ENCODE measurements at places on chromosomes 6 and 20.

DNA sequence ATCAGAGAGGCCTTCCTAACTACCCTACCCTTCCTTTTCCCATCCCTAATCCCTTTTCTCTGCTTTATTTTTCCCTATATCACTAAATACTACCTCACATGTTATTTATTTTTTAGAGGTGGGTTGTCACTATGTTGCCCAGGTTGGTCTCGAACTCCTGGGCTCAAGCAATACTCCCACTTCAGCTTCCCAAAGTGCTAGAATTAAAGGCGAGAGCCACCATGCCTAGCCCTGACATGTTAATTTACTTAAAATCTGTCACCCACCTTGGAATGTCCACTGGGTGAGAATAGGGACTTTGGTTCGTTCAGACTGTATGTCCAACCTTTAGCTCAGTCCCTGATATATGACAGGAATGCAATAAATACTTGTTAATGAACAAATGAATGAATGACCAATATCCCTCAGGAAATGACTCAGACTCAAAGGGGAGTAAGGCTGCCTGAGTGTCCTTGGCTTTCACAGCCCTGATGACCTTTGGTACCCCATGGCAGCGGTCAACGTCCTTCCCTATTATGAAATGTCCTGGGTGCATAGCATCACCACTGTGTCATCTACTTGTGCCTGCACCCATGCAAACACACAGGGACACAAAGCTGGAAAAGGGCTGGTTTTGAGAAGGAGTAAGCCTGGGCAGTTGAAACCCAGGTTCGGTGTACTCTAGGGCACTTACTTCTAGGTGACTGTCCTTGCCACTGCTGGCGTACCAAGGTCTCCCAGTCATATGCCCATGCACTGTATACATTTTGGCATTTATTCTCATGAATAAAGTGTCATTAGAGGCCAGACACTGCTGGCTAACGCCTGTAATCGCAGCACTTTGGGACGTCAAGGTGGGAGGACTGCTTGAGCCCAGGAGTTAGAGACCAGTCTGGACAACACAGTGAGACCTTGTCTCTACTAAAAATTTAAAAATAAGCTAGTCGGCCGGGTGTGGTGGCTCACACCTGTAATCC is 26.5 kb downstream of the BCL2L1 start:
- DNase-seq, result no peak

GRCh38 chr6:2739335-2739734 is 11.4 kb downstream of the MYLK4 start:
- no peak for DNase-seq

DNA sequence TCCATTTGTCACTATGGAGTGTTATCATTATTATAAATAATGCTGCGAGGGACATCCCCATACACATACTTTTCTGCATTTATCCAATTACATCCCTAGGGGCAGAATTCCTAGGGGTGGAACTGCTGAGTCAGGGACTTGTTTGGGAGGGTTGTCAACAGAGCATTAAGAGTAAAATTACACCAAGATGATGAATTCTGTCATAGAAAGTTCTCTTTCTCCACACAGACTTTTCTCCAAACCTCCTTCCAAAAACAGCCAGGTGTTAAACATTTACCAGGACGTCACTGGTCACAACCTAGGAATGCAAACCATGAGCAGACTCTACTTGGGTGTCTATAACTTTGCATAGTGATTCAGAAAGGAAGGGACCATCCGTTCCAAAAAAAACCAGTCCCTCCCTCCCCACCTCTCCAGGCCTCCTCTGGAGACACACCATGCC is 95.5 kb downstream of the PRND start:
- no peak for DNase-seq

GRCh38 chr6:154868143-154868594 is 126.9 kb upstream of the TIAM2 start:
- peak; percentile 26 for DNase-seq

DNA sequence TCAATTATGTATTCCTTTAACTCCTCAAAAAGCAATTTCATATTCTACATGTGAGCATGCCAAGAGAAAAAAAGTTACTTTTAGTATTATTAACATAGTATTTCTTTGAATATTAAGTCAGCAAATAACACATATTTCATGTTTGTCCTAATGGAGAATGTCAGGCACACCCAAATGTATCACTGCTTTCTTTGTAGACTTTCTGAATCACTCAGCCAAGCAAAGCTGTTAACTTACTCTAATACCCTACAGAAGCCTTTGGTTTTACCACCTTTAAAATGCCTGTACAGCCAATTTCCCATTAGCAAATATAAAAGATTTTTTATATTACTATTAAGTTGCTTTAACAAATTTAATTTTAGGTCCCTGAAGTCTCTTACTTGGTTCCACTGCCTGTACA is 23.8 kb downstream of the FRK start:
- no peak for DNase-seq

GRCh38 chr20:36010076-36010475 is 41.7 kb downstream of the CNBD2 start:
- no peak for DNase-seq

DNA sequence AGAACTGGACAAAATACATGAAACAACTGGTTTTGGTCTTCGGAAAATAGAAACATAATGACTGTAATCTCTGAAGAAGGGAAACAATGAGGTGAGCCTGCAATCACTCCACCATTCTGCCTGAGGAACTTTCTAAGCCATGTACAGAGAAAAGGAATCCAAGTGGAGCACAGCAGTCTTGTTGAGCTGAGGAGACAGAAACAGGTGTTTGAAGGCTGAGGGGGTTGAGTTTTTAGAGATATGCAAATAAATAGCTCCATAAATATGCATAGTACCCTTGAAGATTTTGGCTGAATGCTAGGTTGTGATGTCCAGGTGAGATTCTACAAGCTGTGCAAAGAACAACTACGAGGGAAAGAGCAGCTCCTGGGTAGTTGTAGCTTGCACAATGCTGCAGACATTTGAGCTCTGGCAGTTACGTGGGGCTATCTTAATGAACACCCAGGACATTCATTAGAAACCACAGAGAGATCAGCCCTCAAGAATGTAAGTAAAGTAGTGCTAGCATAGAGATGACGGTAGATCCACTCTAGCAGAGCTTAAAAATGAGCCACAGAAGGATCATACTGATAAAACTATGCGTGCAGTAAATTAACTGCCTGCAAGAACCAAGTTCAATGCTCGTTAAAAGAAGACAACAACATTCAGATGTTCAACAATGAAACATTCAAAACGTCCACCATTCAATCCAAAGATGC is 24.3 kb downstream of the TUBB2B start:
- no peak for DNase-seq

DNA sequence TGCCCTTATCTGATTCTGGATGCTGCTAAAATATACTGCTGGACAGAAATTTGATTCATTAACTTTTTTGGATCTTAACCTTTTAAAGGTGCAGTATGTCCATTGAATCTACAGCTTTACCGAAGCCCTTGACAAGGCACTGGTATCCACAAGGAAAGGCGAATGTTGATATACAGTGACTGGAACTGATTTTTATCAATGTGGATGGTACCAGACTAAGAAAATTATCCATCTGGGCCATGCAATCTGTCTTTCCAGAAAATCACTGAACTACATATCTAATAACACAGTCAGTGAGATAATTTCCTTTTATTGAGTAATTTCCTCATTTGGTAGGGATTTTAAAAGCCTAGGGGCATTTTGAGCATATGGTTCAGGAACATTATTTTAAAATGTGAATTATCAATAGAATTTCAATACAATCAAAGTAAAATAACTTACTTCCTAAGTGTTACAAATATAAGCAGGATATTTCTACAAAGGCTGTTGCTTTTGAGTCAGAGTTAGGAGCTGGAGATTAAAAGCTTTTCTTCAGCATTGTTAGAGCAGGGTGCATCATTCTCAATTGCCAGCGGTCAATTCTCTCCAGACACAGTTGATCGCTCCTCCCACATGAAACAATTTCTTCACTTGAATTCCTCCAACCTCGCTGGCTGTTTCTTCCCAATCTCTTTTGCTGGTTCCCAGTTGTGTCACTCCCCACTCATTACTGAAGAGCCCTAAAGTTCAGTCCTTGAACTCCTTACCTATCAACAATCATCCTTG is 585.3 kb upstream of the FLRT3 start:
- no peak for DNase-seq
